Colonic mucosa (tissue), 4 donors: ENCODE measurements at places on chromosomes 1 and 21.

GRCh38 chr1:98147280-98147679 is 226.4 kb upstream of the DPYD start:
- DNase-seq: no peak

DNA sequence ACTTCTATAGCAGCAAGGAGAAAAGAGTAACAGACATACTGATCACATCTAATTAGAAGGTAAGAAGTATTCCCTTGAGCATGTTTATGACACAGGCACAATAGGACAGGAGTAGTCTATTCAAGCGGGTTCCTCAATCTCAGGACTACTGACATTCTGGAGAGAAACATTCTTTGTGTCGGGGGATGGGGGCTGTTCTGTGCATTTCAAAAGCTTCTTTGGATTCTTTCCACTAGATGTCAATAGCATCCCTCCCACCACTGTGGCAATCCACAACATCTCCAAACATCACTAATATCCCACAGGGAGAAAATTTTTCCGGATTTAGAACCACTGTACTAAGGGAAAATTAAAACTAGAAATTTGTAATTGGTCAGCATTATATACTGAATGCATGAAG is 56.9 kb downstream of the ADAMTS5 start:
- DNase-seq: no peak

DNA sequence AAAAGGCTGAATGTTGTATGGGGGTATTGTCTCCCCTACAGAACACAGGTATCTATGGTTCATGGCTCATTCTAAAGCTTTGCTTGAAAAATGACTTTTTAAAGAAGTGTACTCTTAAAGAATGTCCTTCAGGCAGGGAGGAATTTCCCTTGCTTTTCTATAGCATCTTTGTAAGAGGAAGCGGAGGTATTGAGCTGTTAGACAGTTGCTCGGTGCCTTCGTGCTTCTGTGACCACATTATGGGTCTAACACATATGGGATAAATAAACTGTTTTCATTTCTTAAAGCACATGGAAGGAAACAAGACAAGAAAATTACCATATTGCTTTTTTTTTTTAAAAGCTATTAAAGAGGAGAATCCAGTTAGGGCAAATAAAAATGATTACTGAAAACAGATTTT is 182.9 kb downstream of the NTNG1 start:
- no peak for DNase-seq

DNA sequence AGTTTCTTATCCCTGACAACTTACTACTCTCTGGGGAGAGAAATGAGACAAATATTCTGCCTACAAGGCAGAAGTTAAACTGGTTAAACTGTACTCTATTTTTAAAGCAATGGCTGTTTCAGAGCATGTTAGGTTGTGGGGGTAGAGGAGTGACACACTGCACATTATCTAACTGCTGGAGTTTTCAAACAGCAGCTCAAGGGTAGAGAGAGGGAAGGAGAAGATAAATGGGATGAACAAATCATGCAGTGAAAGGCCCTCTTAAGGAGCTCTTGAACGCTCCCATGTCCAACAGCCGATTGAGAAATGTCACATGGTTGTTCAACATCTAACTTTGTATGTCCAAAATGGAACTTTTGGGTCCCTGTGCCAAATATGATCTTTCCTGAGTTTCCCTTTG is 14.0 kb upstream of the IFI44L start:
- DNase-seq: no peak

DNA sequence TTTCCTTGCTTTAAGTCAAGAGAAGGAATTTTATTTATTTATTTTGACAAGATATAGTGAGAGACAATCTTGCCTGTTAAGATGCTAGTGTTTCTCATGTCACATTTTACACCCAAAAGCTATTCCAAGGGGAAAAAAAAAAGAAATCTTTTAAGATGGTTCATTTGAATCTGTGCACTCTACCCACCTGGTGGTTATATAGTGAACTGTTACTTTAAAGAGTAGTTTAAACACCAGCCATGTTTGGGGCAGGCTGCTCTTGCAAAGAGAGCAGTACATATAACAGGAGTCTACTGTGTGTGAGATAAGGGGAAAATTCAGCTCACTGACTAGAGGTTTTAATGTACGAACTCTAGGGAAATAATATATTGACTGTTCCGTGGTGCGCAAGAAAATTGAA is 3.3 kb upstream of the ELAVL4 start:
- no peak for DNase-seq

DNA sequence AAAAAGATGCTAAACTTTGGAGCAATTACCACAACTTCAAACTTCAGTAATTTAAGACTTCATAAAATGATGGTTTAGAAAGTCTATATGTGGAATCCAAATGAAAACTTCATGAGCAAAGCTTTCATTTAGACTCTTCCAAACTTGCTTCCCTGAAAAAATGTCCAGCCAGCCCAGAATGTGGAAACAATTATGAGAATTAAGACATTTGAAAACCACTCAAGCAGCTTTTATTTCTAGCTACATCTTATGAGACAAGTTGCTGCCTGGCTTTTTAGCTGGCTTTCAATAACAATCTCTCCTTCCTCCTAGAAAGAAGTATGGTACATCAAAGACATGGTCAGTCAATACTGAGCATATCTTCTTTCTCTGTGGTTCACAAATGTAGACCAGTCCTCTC is 21.8 kb downstream of the LPAR3 start:
- DNase-seq: no peak

DNA sequence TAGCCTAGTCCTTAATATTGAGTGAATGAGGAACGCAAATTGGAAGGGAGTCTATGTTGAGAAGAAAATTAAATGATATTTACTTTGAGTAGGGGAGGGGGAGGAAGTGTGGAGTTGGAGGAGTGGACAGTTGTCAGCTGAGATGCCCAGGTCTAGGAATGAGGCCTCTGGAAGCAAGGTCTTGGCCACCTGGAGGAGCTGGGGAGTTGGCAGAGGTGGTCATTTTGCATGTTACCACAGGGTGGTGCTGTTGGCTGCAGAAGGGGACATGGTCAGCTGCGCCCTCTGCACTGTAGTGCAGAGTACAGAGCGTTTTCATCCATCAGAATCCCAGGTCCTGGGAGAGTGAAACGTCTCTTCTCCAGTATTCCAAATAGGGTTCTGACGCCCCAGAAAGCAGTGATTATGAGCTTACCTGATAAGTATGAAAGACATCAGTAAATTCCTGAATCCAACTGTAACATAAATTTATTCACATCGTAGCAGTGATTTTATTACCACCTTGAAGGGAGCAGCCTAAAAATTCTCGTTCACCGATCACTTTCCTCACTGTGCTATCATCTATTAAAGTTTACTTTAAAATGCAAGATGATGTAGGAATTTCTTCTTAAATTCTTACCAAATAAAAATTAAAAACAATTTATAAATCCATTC is 13.8 kb downstream of the PARK7 start:
- peak; percentile 81 for DNase-seq

DNA sequence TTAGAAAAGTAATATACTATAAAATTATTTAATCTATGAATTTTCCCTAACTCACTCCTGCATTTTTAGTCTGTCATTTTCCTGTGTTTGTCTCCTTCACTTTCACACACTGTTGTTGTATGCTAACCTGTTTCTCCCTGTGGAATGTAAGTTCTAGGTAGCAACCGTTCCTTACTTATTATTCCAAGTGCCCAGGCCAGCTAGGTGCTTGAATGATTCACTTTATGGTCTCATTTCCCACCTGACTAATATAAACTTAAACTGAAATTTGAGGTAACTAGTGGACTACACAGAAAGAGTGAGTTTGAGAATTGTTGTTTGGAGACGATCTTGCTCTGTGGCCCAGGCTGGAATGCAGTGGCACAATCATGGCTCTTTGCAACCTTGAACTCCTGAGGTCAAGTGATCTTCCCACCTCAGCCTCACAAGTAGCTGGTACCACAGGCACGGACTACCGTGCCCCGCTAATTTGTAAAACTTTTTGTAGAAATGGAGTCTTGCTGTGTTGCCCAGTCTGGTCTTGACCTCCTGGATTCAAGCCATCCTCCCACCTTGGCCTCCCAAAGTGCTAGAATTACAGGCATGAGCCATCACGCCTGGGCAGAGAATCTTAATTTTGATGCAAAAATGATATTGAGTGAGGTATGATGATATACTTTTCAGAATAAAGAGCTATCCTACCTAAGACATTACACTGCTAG is 1.9 kb downstream of the ZYG11B start:
- no peak for DNase-seq

DNA sequence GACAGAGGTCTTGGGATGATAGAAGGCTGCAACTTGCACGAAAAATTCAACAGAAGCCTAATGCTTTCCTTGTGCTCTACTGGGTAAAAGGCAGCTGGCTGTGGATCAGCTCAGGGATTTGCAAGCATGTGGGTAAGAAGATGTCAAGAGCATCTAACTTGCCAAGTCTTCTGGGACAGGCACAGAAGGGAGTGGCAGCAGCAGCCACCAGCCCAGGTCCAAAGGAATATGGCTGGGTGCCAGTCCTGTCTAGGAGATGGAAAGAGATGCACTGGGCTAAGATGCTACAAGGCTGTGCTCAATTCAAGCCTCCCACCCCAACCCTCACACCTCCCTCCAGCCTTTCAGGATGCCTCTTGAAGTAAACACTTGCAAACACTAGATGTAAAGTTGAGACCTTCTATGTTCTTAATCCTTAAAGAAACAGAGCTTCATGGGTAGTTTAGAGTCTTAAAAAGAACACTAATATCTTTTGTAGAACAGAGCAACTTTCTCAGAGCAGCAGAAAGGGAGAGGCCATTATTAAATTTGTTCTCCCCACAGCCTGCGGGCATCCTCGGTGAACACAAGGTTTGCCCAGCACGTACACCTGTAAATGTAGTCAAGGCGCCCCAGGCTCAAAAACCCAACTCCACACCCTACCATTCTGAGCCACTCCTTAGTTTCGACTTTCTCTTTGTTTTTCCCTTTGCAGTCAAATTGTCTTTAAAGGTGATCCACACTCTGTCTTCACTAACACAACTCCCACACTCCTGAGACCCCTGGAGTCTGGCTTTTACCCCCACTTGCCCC is 64.6 kb upstream of the BCAR3 start:
- DNase-seq: no peak

- no peak for DNase-seq
Measured at GRCh38 chr1:204155881-204156280, 4.0 kb upstream of the ETNK2 start.

DNA sequence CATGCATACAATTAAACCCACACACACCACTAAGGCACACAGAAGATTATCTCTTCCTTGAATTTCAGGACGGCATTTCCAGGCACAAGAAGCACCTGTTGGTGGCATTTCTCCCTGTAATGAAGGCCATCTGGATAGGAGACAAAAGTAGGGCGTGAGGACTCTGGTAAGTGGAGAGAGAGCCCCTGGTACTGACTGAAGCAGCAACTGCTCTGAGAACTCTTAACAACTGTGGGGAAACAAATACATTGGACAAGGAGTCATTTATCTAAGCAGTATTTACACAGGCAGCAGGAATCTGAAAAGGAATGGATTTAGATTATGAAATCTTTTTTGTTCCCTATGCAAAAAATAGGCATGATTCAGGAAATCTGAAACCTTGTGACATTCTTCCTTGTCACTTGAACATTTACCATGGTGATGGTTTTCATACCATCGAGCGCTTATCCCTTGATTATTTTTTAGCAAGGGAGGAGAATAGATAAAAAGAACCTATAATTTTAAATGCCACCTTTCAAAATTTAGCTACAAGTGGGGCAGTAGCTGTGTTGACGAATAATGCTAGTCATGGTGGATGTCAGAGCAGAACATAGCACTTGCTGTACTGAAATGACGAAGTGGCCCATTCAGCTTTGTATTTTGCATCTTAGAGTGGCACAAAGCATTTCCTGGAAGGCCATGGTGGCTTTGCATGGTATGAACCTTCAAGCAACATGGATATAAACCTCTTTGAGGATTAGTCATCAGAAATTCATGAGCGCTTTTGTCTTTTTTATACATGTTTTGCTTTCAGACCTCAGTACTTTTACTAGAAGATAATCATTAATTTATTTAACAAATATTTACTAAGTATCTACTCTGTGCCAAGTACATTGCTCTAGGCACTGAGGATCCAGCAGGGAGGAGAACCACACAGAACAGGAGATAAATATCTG is 362.0 kb downstream of the ADGRL2 start:
- no peak for DNase-seq

DNA sequence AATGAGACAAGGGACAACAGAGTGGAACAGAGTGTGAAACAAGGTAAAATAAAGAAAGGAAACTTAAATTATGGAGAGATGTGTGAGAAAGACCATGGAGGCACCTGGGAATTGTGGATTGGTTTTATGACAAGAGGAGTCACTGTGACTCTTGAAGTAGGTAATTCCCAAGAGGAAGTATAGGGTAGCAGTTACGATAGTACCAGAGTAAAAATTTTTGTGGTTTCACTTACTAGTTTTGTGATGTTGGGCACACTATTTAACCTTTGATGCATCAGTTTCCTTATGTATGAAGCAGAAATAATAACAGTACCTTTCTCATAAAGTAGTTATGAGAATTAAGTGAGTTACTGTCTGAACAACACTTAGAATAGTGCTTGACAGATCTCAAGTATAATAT is 267.9 kb upstream of the DPYD start:
- DNase-seq: no peak

DNA sequence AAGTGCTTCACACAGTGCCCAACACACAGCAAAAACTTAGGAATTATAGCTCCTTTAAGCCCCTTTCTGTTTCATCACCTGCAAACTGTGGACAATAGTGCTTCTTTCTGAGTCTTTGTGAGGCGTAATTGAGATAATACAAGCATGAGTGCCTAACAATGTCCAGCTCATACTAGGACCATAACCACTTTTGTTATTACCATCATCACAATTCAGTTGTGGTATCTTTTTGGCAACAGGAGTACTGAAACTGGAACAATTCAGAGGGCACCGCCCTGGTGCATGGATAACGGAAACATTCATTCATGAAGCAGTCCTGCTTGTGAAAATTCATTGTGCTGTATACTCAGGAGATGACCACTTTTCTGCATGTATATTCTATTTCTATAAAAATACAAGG is 18.2 kb downstream of the DNAJC11 start:
- no peak for DNase-seq

DNA sequence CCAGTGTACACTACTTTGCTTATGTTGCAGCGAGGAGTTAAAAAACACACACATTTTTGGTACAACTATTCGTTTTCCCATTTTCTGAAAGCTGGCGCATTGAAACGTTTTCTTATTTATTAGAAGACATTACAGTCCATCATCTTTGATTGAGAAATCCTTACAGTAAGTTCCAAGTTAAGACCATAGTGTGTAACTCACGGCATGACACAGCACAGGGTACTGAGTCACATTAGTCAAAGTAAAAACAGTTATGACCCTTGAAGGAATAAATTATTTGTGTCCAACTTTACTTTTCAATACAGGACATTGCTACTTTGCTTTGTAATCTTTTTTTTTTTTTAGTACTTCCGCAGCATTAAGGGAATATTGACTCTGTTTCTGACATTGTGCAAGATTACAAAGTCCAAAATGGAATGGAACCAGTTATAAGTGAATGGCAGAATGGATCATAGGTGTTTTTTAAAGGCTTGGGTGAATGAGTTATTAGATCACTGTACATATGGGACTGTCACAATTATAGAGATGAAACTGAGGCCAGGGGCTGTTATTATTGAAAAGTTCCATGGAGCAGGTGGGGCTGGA is 11.7 kb downstream of the PTGFRN start:
- no peak for DNase-seq
